Uterus (tissue), 4 donors: ENCODE measurements at places on chromosomes 7 and 10.

- no peak for DNase-seq
Measured at GRCh38 chr7:158856883-158857668, 718 bp downstream of the DYNC2I1 start.

- DNase-seq, result peak; percentile 17
Measured at GRCh38 chr7:94656925-94657731, 1.2 kb upstream of the SGCE start.

DNA sequence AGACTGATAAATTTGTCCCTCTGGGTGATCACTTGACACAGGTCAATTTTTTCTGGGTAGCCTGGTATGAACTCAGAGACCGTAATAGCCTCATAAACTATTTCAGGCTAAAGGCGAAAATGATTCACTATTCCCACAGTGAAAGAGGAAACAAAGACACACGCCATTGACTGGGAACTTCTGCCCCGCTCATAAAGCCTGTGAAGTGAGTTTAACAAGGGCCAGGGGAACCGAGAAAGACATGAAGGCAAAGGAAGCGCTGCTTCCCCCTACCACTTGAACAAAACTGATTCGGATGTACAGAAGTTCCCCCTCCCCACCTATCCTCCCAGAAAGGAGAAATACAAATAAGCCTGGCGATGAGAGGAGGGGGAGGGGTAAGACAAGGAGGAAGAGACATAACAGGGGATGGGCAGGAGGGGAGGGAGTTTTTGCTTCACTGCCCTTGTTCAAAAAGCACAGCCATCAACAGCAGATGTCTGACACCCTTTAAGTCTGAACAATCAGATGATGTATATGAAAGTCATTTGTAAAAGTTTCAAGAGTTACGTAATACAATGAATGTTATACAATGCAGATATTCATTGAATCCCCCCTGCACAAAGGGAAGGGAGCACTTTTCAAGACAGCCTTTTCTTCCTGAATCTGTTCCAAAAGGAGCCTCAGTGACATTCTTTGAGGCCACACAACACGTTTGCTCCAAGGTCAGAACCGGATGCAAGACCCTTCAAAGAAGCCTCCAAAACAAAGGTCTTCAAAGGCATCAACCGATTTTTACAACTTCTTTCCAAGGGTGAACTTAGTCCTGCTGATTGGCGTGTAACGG, 734 bp downstream of the ABCB4 start:
- no peak for DNase-seq

DNA sequence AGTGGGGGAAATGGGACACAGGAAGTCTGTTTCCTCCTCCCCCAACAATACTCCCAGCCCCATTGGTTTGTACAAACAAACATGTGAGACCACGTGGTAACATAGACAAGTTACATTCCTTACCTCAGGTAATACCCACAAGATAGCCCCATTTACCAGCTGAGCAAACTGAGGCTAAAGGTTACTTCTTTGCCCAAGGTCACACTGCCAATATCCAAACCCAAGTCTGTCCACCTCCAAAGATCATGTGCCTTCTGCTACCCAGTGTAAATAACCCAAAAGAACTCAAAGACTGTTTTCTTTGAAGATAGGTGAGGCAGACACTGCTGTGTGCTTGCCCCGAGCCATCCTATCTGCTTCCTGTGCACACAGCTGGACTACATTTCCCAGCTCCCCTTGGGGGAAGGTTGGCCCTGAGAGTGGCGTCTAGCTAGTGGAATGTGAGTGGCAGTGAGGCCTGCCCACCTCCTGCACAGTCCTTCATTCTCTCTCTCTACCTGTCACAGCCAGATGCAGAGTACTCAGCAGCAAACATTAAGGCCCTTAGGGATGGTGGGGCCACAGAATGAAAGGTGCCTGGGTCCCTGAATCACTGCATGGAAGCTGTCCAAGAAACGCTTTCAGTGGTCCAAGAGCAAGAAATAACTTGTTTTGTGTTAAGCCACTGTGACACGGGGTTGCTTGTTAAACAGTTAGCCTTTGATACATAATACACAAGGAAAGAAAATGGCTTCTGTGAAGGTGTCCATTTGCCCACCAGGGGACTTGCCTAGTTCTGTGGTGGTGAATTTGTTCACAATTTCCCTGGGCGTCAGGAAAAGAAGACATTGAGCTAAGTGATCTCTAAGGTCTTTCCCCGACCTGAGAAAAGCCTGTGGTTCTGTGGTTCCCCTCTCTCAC, 257.7 kb upstream of the NFE2L3 start:
- no peak for DNase-seq

GRCh38 chr7:68929781-68930261, 668.5 kb upstream of the AUTS2 start:
- DNase-seq, result no peak

DNA sequence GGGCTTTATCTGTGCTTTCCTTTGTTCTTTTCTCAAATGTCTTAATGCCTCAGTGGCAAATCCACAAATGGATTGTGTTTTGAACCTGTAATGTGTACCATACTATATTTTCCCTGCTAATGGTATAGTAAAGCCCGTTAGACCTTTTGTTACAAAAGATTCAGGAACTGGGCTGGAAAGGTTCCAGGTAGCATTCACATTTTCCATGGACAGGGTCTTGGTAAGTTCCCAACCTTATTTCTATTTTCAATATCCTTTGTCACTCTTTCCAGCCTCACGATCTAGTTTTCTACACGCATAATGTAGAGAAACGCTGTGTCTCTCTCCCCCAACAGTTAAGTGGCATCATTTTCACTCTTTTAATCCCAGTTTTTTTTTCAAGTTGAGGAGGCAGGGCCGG, 153.0 kb downstream of the PLCE1 start:
- DNase-seq, result no peak

GRCh38 chr10:125296598-125296997, 136.2 kb upstream of the CTBP2 start:
- no peak for DNase-seq

GRCh38 chr10:93462881-93463280, 19.3 kb downstream of the MYOF start:
- DNase-seq, result peak; percentile 63

DNA sequence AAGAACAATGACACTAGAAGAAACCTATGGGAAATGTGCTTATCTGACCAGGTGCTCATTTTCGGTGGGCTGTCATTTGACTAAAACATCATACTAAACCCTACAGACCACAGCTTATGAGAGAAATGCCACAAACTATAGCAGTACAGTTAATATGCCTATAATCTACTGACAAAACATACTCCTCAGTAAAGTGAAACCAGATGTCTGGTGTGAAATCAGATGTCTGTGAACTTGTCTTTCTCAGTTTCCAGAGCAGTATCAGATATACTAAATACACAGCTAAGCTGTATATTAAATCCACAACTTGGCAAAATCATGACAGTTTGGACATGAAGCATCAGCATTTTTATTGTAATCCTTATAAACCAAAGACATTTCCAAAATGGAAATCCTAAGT, 3.3 kb downstream of the IMMP2L start:
- no peak for DNase-seq

DNA sequence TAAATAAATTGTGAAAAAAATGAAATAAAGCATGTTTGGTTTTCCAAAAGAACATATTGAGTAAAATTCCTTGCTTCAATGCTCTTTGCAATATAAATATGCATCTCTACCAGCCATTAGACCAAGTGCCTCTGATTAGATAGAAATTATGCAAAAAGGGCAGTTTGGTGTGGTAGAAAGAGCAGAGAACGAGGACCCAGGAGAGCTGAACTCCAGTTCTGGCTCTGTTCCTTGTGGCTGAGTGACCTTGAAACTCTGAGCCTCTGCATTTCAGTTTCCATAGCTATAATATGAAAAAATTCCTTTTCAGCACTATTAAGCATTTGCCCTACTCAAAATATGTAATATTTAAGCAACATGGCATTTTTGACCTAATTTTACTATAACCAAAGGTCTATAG, 36.5 kb downstream of the COL1A2 start:
- no peak for DNase-seq

GRCh38 chr10:126538439-126539135, 131.9 kb downstream of the C10orf90 start:
- no peak for DNase-seq

DNA sequence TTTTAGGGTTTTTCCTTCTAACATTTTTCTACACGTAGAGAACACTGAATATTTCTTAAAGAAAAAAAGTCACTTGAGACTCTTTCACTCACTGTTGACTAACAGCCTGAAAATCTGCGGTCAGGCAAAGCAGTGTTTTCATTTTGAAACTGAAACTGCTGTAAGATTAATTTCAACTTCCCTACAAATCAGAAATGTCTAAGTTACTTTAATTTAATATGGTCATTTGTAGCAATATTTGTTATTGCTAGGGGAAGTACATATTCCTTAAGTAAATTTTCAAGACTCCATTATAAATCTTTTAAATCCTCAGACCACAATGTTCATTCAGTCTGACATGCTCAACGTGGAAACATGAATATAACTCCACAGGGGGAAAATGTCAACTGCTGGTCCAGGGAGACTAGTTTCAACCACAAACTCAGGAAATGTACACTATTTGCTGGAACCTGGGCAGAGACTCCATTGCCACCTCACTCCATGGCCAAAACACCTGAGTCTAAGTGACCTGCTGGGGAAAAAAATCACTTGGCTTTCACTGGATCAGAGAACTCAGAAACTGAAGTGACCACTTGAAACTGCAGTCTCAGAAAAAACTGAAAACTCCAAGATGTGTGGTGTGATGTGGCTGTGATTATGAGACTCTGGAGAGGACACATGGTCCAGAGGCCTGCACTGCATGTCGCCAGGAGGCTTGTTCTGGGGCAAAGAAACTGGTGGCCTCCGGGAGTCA, 161.2 kb downstream of the TAX1BP1 start:
- no peak for DNase-seq

DNA sequence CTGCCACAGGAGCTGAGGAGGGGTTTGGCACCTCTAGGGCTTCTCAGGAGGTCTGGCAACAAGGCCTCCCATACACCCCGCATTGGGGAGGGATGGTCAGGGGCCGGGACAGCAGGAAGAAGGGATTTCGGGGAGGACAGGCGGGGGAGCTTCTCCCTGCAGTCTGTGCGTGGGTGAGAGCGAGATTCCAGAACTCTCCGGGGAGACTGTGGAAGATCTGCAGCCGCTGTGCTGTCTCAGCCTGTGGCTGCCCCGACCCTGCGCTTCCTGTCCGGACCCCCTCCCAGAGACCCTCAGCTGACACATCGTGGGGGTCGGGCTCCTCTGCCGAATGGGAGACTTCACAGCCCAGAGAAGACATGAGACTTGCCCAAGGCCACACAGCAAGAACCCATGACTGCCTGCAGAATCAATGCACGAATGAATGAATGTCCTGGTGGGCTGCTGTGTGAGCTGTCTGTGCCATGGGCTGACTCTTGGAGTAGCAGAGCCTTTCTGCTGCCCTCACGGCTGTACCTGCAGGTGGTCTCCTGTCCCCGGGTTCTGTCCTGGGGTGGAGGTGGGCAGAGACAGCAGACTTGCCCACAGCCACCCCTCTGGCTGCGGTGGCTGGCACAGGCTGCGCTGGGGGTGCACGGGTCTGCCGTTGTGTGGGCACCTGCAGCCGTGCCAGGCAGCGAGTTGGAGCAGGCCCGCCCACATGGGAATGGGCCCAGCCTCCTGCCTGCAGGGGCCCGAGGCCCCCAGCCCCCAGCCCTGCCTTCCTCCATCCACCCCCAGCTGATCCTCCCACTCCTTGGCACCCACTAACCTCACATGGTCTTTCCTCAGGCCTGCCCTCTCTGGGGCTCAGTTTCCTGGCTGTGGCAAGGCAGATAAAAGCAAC, 16.3 kb upstream of the LFNG start:
- no peak for DNase-seq

DNA sequence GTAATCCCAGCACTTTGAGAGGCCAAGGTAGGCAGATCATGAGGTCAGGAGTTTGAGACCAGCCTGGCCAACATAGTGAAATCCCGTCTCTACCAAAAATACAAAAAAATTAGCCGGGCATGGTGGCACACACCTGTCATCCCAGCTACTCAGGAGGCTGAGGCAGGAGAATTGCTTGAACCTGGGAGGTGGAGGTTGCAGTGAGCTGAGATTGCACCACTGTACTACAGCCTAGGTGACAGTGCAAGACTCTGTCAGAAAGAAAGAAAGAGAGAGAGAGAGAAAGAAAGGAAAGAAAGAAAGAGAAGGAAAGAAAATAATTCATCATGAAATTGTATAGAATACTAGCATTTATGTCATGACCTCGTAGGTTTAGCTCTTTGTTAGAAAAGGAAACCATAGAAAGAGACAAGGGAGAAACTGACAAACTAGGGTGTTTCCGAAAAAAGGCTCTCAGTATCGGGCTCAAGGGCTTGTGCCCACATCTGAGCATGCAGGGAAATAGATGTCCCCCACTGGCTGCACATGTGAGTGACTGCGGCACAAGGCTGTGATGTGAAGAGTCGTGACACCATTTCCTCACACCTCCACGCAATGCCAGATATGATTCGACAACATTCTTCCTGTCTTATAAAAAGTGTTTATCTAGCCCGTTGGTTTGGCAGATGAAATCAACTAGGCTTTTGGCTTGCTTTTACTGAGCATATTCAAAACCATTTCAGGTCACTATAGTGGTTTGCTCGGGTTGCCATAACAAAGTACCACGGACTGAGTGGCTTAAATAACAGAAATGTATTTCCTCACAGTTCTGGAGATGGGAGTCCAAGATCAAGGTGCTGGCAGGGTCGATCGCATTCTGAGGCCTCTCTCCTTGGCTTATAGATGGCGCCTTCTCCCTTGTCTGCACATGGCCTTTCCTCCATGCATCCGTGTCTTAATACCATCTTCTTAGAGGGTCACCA, 2.0 kb downstream of the SRGN start:
- peak; percentile 32 for DNase-seq

- no peak for DNase-seq
Measured at GRCh38 chr10:52757773-52758172, 14.8 kb downstream of the MBL2 start.

- DNase-seq, result no peak
Measured at GRCh38 chr7:116859323-116859722, 3.1 kb upstream of the CAPZA2 start.

- no peak for DNase-seq
Measured at GRCh38 chr10:1191752-1192151, 135.6 kb downstream of the WDR37 start.

DNA sequence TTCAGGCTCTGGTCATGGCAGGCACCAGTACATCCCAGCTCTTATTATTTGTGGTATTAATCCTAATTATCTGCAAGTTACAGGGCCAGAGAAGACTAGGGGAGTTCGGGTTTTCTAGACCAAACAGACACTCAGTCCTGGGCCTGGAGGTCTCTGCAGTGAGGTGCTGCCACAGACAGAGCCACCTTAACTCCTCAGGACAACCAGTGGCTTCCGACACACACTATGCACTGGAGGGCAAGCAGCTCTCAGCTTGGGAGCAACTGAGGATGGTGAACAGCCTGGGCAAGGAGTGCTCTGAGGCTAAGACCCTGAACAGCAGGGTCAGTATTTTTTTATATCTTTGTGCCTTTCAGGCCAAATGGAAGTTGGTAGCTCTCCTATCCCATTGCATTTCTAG, 19.0 kb downstream of the ACTA2 start:
- DNase-seq, result no peak

GRCh38 chr10:110833941-110834628, 37.6 kb upstream of the PDCD4 start:
- DNase-seq, result no peak

GRCh38 chr7:103445228-103446048, 569 bp downstream of the SLC26A5 start:
- DNase-seq, result no peak

- no peak for DNase-seq
Measured at GRCh38 chr7:80826520-80827238, 92.2 kb downstream of the SEMA3C start.

- DNase-seq, result peak; percentile 62
Measured at GRCh38 chr7:1466524-1467271, 7.4 kb upstream of the MICALL2 start.

GRCh38 chr7:55969391-55969790, 5.0 kb downstream of the NIPSNAP2 start:
- no peak for DNase-seq

GRCh38 chr10:133391249-133391635, 2.7 kb upstream of the MTG1 start:
- no peak for DNase-seq
